ENCODE measurements at places on chromosomes 7 and 10.

GRCh38 chr10:58952747-58953466 lies 223.5 kb upstream of the PHYHIPL start:
- DNase-seq: no peak

DNA sequence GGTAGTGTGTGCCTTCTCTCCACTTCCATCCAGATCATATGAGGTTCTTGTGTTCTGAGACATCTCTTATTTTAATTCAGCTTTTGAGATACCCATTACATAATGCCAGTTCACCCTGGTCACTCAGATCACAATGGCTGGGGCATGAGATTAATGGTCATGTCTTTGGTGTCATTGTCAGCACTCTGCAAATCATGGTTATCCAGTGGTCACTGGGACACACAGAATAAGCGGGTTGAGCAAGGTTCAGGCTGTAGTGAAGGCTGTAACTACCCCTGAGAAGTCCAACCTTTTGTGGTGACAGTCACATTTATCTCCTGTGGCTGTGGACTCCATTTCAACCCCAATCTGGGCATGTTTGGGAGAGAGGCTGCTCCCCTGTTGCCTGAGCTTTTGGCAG lies 35.8 kb downstream of the SORCS3 start:
- no peak for DNase-seq

DNA sequence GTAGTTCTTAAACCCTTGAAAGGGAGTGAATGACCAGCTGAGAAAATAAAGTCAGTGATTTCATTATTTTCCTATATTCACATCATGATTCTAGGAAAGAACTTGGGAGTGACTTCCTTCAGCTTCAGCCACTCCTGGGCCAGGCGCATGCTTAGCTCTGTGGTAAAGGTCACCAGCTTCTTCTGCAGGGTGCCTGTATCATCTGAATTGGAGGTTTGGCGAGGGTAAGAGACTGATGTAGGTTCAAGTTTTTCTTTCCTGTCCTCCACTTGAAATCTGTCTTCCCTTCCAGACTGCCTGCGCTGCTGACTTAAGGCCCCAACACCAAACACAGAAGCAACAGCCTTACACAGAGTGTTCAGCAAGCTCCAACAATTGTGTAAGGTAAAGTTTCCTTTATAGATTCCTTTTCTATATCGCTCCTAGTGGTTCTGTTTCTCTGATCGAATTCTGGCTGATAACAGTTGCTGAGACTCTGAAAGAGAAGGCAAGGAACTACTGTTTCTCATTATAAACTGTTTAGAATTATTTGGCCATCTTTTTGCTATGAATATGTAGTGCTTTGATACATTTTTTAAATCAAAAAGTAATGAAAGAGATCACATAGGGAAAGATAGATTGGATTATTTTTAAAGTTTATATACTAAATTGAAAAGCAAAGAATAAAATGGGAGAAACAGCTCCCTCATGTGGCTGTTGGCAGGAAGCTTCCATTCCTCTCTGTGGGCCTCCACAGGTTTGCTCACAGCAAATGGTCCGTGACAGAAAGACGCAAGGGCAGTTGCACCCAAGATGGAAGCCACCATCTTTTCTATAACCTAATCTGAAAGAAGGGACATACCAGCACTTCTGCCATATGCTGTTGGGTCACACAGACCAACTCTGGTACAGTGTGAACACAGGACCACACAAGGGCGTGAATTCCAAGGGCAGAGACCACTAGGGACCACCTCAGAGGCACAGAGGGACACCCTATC lies 14.0 kb downstream of the GATAD1 start:
- DNase-seq: peak; percentile 34

- no peak for DNase-seq
Measured at GRCh38 chr10:106226142-106226541, 938.4 kb downstream of the SORCS1 start.

- no peak for DNase-seq
Measured at GRCh38 chr7:107506674-107507339, 37.0 kb downstream of the GPR22 start.

DNA sequence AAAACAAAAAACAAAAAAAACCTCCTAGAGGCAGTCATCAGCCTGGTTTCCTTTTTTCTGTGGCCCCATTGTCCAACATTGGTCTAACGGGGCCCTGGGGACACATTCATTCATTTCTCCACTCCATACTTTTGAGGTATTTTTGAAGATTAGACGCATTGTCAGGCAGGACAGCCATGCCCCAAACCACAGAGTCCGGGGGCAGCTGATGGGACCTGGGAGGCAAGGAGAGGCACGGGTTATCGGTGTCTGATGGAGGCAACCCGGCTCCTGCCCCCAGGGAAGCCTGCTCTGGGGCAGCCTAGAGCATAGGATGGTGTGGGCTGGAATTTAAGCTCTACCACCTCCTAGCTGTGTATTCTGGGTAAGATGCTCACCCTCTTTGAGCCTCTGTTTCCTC lies 6.5 kb upstream of the RABGEF1 start:
- DNase-seq: no peak

Measured in NCI-H446 (cell line).